NCI-H526 treated with DMSO at 0.1 percent for 48 hours (cell line): ENCODE measurements at places on chromosomes 7 and 10.

DNA sequence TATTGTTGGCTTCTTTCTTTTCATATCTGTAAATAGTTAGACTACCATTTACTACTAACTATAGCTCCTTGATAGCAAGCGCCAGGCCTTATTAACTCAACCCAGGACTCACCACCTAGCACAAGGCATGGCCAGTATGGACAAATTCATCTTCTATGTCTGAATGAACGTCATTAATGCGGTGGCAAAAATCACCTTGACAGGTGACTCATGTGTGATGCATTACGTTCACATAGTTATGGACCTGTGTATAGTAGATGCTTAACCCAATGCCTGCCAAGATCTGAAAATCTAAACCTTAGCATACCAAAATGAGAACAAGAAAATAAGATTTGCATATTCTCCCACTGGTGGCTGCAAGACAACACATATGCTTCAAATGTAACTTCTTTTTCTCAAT is 300.8 kb downstream of the PARD3 start:
- DNase-seq = no peak

GRCh38 chr7:2248984-2249694 is 7.1 kb downstream of the NUDT1 start:
- DNase-seq = no peak

DNA sequence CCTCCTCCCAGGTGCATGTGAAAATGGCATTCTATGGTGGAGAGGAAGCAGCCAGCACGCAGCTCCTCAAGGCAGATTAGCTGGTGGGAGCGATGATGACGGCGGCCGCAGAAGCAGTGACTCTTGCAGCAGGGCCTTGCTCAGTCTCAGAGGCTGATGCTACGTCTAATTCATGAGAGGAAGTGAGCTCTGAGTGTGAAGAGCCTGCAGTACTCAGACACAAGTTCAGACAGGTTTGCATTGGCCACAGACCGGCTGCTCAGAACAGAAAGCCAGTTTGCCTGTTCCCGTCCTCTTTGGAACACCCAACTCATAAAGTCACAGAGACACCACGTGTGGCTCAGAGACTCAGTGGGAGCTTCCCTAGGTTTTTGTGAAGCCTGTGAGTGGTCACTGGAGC is 136.5 kb downstream of the ADARB2 start:
- DNase-seq = no peak

- no peak for DNase-seq
These were observed 15.5 kb downstream of the ENTPD7 start for GRCh38 chr10:99674762-99675161.

- no peak for DNase-seq
These were observed 382.3 kb upstream of the MTPN start for GRCh38 chr7:136359333-136359903.
